ENCODE measurements at places on chromosomes 4 and X.

DNA sequence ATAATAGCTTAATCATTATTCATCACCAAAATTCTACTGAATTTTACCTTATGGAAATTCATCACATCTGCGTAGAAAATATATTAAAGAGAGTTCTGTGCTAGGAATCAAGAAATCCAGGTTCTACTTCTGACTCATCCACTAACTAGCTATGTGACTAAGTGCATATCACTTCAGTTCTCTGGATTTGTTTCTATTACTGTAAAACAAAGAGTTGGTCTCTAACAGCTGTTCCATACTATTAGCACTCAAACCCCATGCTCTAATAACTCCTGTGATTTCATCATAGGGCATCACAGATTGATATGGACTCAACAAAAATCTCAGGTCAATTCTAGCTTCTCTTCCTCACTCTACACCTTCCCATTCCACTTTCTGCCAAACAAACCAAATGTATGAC lies 572.0 kb downstream of the INPP4B start:
- no peak for DNase-seq

DNA sequence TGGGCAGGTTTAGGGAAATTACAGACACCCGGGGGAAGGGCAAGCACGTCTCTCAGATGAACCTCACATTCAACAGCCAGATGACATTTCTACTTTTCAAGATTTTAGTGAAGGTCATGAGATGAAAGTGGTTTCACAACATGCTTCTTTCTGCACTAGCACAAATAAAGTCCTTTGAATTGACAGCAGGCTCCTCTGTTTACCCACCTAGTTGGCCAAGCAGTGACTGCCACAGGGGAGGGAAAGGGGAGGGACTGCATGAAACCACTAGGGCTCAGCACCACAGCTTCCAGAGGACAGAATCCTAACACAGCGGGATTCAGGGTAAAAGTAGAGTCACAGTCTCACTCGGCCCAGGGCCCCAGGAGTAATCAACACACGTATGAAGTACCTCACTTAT lies 6.2 kb downstream of the RAB40A start:
- no peak for DNase-seq

- no peak for DNase-seq
These were observed 87.0 kb upstream of the RPL34 start for GRCh38 chr4:108533245-108533844.

- no peak for DNase-seq
These were observed 823.2 kb upstream of the FRG1 start for GRCh38 chr4:189117426-189117825.

- no peak for DNase-seq
These were observed 29.4 kb upstream of the INTS6L start for GRCh38 chrX:135490979-135491514.

DNA sequence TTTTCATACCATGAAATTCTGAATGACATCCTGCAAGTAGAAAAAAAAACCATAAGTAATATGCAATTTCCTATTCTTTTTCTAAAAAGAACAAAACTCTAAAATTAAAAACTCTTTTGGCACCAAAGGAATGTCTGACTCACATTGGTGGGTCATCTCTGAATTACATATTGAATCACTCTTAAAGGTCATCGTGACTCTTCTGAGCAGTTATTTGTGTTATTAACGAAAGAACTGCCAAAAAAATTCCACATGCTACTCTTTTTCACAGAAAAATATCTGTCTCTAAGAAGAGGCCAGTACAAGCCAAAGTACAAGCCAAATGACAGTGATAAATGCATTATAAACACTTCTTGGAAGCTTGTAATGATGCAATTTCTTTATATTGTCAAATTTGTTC lies 282.2 kb downstream of the GUCY2F start:
- DNase-seq: no peak

DNA sequence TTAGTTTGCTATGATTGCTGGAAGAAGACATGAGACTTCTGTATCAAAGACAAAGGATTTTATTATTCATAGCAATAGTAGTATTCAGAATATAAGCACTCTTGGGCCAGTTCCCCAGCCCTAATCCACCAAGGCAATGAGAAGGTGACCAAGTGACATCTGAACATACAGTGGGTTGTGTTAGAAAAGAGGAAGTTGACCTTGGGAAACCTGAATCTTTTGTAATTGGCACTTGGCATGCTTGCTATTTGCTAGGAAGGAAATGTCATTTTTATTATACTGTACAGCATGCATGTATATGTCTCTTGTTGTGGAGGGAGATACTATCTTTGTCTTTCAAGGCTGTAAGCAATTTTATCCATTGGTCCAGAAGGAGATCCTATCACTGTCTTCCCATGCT lies 216.1 kb upstream of the FAT1 start:
- DNase-seq: no peak

GRCh38 chr4:112664611-112665010 lies 27.7 kb downstream of the LARP7 start:
- no peak for DNase-seq

DNA sequence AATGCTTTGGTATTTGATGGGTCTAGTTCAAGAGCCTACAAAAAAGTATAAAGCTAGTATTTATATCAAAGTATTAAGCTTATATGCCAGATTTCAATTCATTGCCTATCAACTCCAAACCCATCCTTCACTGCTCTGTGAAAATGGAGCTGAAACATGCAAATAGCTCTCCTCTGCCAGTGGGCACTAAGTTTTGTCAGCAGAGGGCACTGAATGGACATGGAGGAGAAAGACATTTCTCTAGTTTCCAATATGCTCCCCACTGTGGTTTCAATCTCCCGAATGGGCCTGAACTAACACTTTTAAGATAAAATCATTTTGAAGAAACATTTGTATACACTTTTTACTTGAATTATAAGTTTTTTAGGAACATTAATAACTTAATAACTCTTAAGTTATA lies 12.4 kb downstream of the PPID start:
- no peak for DNase-seq

GRCh38 chr4:80058740-80059139 lies 14.3 kb downstream of the ANTXR2 start:
- DNase-seq: no peak

GRCh38 chrX:123085311-123085940 lies 98.7 kb upstream of the GRIA3 start:
- DNase-seq: no peak

DNA sequence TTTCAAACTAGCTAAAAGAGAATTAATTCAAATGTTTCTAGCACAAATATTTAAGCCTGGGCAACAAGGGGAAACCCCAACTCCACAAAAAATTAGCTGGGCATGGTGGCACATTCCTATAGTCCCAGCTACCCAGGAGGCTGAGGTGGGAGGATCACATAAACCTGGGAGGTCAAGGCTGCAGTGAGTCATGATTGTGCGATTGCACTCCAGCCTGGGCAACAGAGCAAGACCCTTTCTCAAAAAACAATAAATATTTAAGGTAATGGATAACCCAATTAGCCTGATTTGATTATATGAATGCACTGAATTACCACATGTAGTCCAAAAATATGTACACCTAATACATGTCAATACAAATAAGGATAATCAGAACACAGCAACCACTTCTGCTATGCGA lies 14.3 kb downstream of the RCHY1 start:
- DNase-seq: no peak

GRCh38 chr4:183563874-183564273 lies 59.0 kb downstream of the ING2 start:
- DNase-seq: no peak

GRCh38 chr4:29276150-29276549 lies 1444.0 kb upstream of the PCDH7 start:
- DNase-seq: no peak

Data from stimulated activated CD4-positive, alpha-beta T cell treated with anti-CD3 and anti-CD28 coated beads, Interleukin-1b, Interleukin-23, amount 100 ng/mL, for 1 hour (primary cell).